Neural crest cell (in vitro differentiated cells): ENCODE measurements at places on chromosomes 3 and 15. TPM values are rescaled to one million over a fixed set of nuclear protein-coding genes. Genes with fewer than 3 reads are reported as not detected.

ASB14 gene
- total RNA-seq: not detected in 2 replicates

HLTF gene
- 47.4 and 51.6 TPM in 2 replicates for total RNA-seq

DNA sequence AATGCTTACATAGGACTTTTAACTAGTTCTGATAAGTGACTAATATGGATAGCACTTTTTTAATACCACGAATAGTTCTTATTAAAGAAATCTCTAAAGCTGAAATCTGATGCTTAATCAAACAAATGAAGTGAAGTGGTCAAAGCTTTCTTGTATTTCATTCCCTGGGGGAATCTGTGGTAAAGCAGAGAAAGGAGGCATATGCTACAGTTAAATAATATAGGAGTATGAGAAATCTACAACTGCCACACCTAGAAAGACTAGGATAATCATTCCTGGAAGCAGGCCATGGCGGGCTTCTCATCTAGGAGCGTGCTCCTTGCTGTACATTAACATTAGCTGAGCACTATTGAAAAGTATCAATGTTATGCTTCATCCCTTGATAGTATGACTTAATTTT is 835.7 kb downstream of the OTOL1 start:
- no peak for DNase-seq
- H3K4me3 ChIP-seq: no peak overlapping the region

DNA sequence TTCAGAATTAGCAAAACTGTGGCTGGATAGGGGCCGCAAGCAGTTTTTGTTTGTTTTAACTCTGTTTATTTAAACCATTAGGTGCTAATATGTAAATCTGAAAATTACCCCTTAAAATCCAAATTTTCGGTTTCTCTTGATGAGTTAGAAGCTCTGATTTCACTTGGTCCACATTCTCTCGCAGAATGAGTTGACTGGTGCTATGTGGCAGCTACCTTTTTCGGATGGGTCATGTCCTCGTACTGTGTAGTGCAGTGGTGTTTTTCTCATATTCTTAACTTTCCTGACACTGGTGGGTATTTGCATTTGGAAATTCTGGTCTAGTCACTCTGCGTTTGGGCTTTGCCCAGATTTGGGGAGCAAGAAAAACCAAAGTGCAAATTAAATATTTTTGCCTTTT is 87.1 kb downstream of the DIPK2A start:
- H3K27ac ChIP-seq: no peak overlapping the region
- no peaks in the 10 kb centered on the region for H3K4me1 ChIP-seq

DNA sequence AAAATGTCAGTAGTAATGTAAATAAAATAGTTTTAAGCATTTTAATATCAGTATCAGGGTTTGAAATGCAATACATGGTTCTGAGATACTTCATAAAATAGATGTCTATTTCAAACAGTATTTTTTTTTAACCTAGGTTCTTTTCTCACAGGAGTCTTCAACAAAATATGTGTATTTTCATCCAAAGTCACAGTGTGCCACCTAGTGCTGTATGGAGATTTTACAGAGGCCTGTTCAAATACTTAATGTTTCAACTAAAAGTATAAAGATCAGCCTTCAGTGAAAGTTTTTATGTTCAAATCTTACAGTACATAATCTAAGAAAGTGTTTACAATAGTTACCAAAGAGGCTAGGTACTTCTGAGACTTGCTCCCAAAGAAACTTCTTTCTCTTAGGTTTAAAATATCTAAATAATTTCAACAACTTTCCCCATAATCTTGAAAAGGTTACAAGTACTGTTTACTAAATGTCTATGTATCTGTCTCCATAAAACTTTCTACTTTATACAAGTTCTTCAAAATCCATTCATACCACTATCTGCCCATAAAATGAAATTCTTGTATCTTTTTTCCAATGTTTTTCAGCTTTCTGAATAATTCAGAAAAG is 38.3 kb downstream of the SCAPER start:
- H3K4me3 ChIP-seq: no peak overlapping the region
- no peaks in the 10 kb centered on the region for H3K27me3 ChIP-seq
- peak; percentile 5 for DNase-seq
- H3K4me1 ChIP-seq: no peaks in the 10 kb centered on the region
- H3K27ac ChIP-seq: no peak overlapping the region
- no peaks in the 10 kb centered on the region for H3K36me3 ChIP-seq

DNA sequence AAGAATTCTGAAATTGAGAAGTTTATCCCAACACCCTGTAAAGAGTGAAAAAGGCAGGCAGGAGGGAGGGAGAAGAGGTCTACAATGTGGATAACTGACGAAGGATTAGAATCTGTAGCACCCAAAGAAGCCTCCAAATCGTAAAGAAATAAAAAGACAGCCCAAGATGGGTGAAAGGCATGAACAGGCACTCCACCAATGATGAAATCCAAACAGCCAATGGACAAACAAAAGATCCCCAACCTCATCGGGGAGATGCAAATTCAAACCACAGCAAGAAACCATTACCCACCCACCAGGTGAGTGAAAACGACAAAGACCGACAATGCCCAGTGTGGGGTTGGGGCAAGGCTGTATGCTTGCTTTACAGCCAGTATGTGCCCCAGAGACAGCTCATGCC is 85.6 kb downstream of the IQSEC1 start:
- H3K36me3 ChIP-seq: no peaks in the 10 kb centered on the region
- no peak for DNase-seq
- peaks cover 12% of the 10 kb centered on the region for H3K27me3 ChIP-seq
- peaks cover 5% of the 10 kb centered on the region for H3K4me1 ChIP-seq
- H3K27ac ChIP-seq: no peak overlapping the region

- H3K27me3 ChIP-seq: no peaks in the 10 kb centered on the region
- DNase-seq: no peak
- no peak overlapping the region for H3K27ac ChIP-seq
- no peak overlapping the region for H3K4me3 ChIP-seq
These were observed 5.1 kb upstream of the MTHFS start for GRCh38 chr15:79901958-79902357.
